Small intestine (tissue), 16 donors: ENCODE measurements at places on chromosomes 7 and 10.

GRCh38 chr7:108291791-108292440, 161.8 kb upstream of the LAMB4 start:
- DNase-seq: no peak

GRCh38 chr10:102675666-102676533, 31.6 kb downstream of the TRIM8 start:
- DNase-seq: no peak

GRCh38 chr10:42543840-42544372, 94.5 kb downstream of the ZNF33B start:
- no peak for DNase-seq

DNA sequence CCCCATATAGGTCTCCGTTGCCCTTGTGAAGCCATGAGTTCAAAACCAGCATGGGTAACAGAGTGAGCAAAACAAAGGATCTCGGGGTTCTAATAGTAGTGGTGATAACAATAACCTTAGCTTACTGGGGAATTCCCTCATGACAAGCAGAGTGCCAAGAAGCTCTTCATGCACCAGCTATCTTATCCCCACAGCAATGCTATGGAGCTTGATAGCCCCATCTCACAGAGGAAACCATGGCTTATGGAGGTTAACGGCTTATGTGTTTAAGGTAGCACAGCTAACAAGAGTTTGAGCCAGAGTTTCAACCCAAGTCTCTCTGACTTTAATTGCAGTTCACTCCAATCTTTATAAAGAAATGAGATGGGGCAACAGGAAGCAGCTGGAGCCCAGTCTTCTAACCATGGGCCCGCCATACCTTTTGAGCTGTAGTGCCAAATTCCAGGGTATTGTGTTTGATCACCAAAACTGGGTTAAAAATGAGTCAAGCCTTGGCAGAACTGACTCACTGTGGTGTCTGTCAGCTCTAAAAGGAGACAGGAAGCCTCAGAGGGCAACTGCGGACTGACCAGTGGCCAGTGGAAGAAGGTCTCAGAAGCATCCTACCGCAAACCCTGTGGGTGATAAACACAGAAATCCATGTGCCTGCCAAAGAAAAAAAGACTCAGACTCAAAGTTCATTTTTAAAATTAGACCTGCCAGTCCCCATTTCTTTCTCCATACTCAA, 16.5 kb upstream of the PLAU start:
- DNase-seq: no peak

DNA sequence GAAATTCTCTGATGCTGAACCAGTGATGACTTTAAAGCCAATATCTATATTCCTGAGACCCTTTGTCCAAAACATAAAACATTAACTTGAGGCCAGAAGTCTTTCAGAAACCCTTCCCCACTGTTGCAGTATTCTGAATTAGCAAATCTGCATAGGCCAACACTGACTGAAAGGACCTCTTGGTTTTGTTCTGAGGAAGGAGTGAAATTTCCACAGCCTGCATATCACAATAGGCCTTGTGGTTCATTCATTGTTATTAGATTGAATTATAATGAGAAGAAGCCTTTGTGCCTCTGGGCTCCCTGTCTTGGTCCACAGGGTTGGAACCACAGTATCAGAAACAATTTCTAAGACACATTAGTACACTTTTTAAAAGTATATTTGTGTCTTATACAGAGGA, 90.3 kb downstream of the CCNY start:
- no peak for DNase-seq

DNA sequence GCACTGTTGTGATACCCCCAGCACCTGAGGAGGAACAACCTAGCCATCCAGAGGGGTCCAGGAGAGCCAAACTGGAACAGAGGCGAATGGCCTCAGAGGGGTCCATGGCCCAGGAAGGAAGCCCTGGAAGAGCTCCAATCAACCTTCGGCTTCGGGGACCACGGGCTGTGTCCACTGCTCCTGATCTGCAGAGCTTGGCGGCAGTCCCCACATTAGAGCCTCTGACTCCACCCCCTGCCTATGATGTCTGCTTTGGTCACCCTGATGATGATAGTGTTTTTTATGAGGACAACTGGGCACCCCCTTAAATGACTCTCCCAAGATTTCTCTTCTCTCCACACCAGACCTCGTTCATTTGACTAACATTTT, 1.6 kb upstream of the CASP2 start:
- DNase-seq: no peak

- DNase-seq: no peak
These were observed 115.4 kb downstream of the RPS24 start for GRCh38 chr10:78148961-78149612.

DNA sequence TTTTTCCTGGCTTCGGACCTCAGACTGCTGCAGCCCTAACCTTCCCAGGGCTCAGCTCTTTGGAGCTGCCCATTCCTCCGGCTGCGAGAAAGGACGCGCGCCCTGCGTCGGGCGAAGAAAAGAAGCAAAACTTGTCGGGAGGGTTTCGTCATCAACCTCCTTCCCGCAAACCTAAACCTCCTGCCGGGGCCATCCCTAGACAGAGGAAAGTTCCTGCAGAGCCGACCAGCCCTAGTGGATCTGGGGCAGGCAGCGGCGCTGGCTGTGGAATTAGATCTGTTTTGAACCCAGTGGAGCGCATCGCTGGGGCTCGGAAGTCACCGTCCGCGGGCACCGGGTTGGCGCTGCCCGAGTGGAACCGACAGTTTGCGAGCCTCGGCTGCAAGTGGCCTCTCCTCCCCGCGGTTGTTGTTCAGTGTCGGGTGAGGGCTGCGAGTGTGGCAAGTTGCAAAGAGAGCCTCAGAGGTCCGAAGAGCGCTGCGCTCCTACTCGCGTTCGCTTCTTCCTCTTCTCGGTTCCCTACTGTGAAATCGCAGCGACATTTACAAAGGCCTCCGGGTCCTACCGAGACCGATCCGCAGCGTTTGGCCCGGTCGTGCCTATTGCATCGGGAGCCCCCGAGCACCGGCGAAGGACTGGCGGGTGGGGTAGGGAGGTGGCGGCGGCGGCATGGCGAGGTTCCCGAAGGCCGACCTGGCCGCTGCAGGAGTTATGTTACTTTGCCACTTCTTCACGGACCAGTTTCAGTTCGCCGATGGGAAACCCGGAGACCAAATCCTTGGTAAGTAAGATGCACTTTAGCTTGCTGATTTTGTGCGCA, at the start of gene PLXDC2:
TSS of gene PLXDC2 (plus strand) at position 22 of the 820 bp plus-strand sequence.
- peak; percentile 53 for DNase-seq

- DNase-seq: no peak
These were observed 4.6 kb downstream of the ST7 start for GRCh38 chr7:116957874-116958273.

DNA sequence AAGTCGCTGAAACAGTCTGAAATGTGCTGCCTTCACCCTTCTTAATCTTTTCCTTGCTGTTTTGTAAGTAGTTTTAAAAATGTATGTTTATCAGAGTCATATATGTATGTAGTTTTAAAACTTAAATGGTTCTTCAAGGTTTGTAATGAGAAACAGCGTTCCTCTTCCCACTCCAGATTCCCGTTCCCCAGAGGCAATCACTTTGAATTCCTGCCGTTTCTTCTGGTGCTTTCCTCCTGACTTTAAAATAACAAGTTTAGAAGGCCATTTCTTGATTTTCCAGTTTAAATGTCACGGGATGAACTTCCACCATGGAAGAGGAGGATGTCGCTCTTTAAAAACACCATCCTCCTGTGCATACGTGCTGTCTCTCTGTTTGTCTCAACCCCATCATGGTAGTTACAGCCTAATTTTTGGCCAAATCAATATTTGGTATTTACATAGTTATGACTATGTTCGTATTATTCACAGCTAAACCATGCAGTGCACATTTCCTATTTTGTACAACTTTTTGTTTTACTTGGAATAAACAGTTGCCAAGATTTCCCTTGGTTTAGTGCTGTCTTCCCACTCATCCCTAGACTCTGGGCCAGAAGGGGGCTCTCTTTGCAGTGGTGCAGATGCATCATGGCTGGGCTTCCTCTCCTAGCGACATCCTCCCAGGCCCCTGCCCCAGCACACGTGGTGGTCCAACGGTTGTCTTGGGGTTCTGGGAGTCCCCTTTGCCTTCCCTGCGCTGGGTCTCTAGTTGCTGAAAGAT, 151.4 kb downstream of the PTPN20 start:
- no peak for DNase-seq

- DNase-seq: no peak
These were observed 67.5 kb upstream of the ZMIZ1 start for GRCh38 chr10:79001082-79001885.

DNA sequence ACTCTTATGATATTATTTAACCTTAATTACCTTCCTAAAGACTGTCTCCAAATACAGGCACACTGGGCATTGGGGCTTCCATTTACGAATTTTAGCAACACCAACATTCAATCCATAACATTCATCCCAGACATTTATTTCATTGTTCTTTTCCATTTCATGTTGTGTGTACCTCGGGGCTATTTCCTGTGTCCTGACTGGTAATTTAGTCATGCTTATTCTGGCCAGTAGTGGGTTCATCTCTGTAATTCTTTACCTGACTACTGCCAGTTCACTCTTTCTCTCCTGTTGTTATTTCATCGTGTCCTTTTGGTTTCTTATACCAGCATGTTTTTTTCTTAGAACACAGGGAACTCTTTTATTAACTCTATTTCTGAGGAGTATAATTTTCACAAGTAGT, 225.7 kb downstream of the PLXDC2 start:
- DNase-seq: no peak

DNA sequence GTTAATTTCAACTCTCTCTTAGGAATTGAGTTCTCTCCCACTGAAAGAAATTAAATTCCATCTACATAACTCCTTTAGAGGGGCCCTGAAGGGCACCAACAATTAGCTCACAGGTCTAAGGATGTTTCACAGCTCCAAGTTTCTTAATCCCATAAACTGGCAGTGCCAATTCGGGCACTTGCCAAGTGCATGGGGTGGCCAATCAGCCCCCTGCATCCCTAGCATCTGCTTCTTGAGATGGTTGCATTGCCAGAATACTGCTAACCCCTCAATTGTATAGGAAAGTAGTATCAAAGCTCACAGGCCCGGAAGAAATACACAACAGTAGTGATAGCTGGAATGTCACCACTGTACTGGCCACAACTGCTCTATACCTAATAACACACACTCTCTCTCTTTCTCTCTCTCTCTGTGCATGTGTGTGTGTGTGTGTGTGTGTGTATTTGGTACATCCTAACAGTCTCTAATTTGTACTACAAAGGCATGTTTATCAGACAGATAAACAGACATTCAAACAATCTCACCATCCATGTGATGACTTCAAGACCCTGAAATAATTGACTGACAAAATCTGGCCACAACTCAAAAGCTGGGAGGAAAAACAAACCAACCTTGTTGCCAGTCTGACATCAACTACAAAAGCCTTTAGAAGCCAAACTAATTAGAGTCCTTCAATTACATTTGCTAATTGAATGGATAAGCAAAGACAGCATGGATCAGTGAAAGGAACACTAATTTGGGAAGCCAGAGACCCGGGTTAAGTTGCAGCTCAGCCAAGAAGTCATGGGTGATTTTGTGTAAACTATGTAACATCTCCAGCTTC, 27.8 kb downstream of the HIBADH start:
- DNase-seq: no peak

DNA sequence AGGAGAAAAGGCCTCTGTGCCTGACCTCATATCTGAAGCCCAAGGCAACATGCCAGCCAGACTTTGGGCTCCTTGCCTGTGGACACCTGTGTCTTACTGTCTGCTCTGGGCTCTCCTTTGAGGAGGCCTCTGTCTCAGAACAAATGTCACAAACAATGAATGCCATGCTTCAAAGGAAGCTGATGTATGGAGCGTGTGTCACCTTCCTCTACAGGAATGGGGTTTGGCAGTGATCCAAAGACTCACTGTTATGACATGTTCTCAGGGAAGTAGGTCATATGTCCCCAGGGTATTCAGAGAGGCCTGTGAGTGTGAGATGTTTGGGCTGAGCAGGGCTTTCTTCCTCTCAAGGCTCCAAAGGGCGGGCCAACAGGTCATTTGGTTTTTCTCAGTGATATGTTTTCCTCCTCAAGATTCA, 38.4 kb downstream of the PTPRE start:
- DNase-seq: peak; percentile 44

DNA sequence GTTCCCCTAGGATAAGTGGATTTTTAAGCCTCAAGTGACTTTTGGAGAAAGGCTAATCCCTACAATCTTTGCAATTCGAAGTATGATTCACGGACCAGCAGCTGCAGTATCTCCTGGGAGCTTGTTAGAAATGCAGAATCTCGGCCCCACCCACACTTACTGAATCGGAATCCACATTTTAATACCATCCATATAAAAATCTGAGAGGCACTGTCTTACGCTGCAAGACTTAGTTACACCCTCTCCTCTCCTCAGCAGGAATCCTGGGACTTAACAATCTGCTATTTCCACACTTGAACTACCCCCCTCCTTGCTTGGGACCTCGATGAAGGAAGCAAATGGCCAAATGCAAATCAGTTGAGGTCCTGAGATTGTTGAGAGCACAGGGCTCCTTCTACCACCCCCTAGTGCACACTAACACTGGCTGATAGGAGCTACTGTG, 21.0 kb downstream of the ITPRIP start:
- no peak for DNase-seq

- peak; percentile 65 for DNase-seq
These were observed 95.0 kb upstream of the AGBL3 start for GRCh38 chr7:134891262-134891695.

GRCh38 chr10:132263866-132264265, 43.9 kb downstream of the STK32C start:
- no peak for DNase-seq

- DNase-seq: peak; percentile 77
These were observed 145.1 kb downstream of the SEMA3D start for GRCh38 chr7:85041605-85042216.

- no peak for DNase-seq
These were observed 74.5 kb downstream of the VWDE start for GRCh38 chr7:12328888-12329770.

DNA sequence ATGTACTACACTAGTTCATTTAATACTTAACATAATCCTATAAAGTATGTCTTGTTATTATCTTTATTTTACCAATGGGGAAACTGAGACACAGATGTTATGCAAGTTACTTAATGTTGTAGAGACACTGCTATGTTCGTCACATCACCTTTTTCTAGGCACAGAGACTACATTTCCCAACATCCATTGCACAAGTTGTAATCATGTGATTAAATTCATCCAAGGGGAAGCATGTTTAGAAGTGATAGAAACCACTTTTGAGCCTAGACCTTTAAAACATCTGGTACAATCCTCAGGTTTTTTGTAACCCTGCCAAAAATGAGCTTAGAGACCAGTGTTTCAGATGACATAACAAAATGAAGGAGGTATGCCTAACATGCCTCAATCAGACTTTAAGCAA, 386.8 kb upstream of the HPS1 start:
- DNase-seq: no peak

DNA sequence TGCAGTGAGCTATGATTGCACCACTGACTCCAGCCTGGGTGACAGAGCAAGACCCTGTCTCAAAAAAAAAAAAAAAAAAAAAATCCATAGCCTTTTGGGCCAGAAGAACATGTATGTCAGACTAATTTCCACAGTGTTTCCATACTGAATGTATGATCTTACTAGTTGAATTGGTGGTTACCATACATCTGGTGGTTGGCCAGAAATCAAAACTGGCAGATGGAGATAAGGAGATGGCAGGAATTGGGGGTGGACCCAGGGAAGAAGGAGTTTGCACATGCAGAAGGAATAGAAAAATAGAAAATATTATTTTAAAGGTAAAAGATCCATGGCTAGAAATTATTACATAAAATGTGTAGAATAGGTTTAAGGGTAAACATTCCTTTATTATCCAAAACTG, 3.7 kb upstream of the ATOH7 start:
- DNase-seq: no peak

GRCh38 chr10:26205223-26205622, 11.4 kb upstream of the GAD2 start:
- no peak for DNase-seq

GRCh38 chr10:47457528-47457820, 26.4 kb downstream of the ANXA8 start:
- DNase-seq: no peak
